ENCODE measurements at places on chromosomes 5 and 9.

DNA sequence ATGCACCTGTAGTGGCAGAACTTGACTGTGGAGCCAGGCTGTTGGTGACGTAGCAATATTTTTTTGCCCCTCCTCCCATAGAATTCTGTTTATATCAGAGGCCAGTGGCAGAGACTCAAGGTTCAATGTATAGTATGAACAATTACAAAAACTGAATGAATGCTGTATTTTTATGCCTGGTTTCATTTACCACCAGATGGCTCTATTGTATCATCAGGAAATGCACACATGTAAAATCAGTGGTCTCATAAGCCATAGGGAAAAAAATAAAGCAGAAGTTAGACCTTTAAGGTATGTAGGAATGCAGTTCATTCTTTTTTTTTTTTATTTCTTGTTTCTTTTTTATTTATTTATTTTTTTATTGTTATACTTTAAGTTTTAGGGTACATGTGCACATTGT is 43.6 kb downstream of the CCDC192 start:
- DNase-seq = peak; percentile 1

DNA sequence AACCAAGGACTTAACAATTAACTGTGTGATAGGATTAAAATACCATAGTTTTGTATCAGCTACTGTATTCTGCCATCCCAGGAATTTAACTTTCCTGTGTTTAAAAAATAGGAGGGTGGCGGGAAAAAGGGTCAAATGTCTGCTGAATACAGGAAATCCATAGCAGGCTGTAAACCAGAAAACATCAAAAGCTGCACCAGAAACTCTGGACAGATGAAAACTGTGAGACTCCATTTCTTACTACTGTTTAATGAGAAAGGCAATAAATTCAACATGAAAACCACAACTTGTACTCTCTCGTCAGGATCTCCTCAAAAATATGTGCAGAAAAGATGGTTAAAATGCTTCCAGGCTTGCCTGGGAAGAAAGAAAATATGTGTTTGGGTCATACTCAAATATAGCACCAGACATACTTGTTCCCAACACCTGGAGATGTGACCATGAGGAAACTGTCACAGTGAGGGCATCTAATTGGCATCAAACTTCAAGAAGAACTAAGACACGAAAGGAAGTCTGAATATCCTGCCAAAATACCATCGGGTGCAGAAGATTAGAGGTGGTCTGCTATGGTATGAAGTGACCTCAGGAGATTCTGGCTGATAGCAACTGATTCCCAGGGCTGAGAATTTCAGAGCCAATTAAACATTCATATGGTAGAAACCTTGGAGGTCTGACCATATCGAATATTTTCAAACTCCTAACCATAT is 164.7 kb upstream of the TARS1 start:
- DNase-seq = no peak

DNA sequence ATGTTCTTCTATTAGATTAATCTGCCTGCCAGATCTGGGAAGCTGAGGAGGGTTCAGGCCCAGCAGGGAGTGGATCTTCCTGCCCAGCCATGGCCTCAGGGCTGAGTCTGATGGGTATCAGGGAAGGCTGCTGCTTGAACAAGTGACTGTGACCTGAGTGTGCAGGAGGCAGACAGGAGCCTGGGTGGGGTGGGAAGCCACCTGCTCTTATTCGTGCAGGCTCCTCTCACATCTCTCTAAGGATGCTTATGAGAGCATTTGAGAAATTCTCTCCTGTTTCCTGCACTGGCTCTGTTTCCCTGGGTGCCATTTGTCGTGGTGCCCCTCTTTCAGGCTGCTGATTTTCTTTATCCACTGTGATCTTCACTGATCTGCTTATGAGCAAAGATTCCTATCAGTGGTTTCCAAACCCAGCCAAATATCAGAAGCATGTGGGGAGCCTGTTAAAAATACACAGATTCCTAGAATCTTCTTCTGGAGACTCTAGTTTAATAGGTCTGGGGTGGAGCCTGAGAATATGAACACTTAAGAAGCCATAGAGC is 2.1 kb downstream of the RGS3 start:
- no peak for DNase-seq

DNA sequence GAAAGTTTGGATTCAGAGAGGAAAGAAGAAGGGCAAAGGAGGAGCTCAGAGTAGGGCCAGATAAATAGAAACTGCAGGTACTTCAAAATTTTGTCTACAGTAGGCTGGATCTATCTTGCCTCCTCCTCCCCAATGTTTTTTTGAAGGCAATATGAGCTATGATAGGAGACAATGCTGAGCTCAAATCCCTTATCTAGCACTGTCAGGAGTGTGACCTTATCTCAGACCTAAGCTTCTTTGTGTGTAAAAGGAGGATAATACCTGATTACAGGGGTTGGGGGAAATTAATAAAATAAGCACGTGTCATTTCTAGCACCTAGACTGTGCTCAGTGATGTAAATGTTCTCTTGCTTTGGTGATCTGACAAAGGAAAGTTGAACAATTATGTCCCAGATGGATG is 137.8 kb upstream of the CD180 start:
- no peak for DNase-seq

DNA sequence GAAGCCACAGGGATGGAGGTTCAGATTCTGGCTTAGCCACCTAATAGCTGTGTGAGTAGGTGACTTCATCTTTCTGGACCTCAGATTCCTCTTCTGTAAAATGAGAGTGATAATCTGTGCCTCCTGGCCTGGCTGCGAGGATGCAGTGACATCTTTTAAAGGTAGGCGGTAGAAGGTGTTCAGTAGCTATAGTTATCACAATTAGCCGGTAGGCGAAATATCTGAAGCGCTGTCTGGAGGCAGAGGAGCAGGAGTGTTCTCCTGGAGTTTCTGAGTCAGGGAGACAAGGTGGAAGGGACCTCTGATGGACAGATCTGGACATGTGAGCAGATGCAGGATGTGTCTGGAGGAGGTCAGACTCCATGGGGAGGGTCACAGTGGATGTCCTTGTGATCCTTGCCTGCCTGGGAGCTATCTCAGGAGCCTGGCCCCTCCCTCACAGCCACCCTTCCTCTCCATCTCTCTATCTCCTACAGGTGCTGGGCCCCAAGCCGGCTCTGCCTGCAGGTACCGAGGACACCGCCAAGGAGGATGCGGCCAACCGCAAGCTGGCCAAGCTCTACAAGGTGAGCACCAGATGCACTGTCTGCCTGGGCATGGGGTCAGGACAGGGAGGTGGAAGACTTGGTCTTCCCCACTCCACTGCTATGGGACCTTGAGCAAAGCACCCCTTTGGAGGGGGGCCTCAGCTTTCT is 45.6 kb downstream of the GSN start:
- no peak for DNase-seq

- DNase-seq = no peak
Observed at GRCh38 chr9:9117866-9118265, 1318.3 kb upstream of the DMAC1 start.

GRCh38 chr9:115637661-115638060 is 515.9 kb upstream of the PAPPA start:
- DNase-seq = no peak

DNA sequence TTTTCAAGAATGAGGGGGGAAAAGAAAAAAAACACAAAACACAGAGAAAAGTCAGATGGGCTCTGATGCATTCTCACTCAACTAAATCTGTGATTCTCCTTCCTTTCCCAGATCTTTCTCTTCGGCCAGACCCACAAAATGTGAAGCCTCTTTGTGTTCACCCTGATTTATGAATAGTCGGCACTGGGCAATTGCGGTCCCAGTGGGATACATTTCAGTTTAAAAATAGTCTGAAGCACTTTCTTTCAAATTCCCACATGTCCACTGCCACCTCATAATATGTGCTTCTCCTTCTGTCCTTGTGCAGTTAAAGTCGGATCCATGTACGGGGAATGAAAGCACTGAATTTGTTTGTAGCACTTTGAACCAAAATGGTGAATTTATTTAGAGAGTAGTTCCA is 995.4 kb upstream of the WWC1 start:
- peak; percentile 11 for DNase-seq

GRCh38 chr9:95666785-95667155 is 150.0 kb upstream of the PTCH1 start:
- no peak for DNase-seq

GRCh38 chr5:82808960-82809359 is 268.2 kb downstream of the TMEM167A start:
- DNase-seq = no peak

DNA sequence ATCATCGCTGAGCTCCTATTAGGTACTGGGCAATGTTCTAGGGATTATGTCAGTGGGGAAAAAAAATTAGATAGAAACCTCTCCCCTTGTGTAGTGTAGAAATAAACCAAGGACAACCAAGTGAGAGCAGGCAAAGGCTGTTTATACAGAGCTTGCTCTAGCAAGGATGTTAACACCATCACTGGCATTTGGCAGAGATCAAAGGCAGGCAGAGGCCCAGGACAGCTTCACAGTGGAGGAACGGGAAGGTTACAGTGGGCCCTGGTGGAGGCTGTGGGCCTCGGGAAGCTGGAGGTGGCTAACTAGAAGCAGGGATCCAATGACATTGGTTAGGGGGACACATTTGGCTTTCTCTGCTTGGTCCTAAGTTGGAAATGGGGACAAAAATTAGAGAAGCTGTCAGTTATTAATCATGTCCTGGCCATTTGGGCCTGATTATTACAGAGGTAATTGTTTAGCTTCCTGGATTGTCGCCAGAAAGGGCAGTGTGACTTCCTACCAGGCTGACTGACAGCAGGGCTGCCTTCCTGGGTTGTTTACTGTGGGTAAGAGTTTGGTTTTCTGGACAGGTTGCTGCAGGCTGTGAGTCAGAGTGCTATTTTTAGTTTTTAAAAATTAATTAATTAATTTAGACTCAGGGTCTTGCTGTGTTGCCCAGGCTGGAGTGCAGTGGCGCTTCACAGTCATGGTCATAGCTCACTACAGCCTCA is 259.3 kb downstream of the ROR2 start:
- no peak for DNase-seq

DNA sequence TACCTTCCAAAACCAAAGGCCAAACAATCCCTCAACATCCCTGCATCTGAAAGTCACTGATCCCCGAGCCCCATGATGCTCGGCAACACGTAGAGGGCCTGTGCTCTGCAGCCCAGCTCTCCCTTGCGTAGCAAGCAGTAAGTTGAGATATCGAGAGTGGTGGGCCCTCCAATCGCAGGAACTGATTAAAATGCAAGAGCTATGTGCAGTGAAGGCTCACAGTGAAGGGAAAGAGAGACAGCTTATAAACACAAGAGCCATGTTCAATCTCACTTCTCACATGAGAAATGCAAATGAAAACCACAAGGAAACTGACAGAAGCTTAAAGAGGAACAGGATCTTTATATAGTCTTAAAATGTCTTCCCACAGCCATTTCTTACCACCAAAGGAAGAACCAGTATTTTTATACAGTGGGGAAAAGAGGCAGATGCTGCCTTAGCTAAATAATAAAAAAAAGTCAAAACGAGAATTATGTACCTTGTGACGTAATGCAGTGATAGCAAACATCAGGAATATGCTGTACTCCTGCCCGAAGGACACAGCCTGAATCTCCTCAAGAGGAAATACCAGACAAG is 24.6 kb downstream of the TTF1 start:
- peak; percentile 2 for DNase-seq

DNA sequence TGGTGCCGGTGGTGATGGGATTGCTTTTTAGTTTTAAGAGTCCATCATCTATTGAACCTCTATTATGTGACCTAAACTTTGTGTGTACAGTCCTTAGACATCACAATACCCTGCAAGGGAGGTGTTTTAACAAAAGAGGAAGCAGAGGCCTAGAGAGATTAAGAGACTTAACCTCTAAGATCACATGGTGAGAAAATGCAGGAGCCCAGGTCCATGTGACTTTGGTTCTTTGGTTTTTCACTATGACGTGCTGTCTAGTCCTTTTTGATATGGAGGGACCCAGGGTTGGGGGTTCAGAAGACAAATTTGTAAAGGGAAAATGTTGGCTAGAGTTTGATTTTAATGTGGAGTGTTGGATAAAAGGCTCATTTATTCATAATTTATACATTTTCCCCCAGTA is 34.1 kb upstream of the TRMT10B start:
- no peak for DNase-seq

- DNase-seq = no peak
Observed at GRCh38 chr9:15915711-15916110, 362.9 kb downstream of the CCDC171 start.

DNA sequence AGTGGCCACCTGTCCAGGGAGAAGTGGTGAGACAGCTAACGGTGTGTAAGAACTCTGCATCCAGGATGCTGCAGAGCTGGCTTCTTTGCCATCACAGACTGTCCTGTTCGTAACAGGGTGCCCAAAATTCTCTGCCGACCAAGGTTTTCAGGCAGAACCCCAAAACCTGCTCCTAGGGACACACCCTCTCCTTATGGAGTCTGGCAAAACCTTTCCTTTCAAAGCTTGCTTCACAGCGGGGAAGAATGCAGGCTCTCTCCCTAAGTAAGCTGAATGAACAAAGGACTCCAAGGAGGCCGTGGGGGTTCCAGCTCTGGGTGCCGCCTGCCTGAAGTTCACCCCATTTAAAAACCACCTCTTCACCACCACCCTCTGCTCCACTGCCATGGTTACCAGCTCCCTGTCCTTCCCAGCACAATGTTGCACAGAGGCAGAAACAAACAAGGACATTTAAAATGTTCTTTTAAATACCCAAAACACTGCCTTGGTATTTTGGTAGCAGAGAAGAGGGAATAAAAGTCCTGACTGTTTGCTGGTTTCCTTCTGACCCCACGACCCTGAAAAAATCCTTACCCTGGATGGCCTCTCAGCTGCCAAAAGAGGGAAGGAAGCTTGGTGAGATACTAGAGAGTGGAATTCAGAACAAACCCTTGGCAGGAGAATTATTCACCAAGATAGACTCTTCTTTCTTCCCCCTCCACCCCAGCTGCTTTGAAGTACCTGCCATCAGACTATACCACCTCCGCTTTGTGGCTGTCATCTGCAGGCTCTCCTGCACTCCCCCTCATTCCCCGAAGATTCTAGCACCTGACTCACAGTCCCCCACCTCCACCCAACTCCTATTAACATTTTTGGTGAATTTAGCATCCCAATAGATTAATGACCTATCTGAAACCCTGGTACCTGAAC is 7.1 kb upstream of the KLF9 start:
- DNase-seq = peak; percentile 63

DNA sequence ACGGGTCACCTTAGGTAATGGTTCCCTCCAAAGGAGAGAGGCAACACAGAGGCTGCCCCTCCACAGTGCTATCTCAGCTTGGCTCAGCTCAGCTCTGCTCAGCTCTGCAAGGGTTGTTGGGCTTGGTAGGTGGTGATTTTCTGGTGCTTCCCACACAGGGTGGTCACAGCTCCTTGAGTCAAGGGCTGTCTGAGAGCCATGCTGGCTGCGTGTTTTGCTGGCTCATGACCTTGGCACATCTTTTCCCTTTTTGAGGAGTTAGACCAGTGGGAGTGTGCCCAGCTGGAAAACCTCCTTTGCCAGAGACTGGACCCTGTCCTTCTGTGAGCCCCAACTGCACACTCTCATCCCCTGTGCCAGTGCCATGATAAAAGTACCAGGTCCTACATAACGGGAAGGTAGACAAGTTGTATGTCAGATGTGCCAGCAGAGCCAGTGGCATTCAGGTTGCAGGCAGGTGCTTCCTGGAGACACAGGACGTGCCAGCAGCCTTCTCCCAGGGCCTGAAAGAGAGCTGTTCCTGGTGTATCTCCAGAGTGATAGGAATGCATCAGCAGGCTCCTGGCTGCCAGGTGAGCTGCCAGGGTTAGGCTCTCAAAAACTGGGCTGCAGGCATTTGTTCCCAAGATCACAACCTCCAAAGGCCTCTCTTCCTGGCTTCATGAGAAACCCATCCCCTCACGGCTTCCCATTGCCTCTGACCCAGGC is 118.6 kb upstream of the CXCL14 start:
- DNase-seq = no peak

All from midbrain (tissue), 1 donor.